Fibroblast of the aortic adventitia (primary cell): ENCODE measurements at places on chromosomes 2 and 18.

- peak; percentile 22 for DNase-seq
These were observed 170.9 kb downstream of the INHBB start for GRCh38 chr2:120516679-120517314.

DNA sequence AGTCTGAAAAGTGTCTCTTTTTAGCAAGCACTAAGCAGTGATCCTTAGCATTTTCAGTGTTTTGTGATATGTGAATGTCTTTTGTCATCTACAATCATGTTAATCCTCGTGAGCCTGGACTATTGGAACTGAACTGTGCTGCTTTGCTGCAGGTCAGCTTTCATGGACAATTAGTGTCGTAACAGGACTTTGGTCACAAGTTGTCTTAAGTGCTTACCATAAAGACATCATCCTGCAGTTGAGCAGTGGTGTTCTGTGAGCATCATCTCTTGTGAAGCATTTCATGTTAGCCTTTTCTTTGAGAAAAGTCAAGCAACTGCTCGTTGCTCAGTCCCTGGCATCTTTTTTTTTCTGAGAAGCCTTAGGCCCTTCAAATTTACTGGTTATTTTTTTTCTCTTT lies 135.9 kb downstream of the ZNF407 start:
- no peak for DNase-seq

DNA sequence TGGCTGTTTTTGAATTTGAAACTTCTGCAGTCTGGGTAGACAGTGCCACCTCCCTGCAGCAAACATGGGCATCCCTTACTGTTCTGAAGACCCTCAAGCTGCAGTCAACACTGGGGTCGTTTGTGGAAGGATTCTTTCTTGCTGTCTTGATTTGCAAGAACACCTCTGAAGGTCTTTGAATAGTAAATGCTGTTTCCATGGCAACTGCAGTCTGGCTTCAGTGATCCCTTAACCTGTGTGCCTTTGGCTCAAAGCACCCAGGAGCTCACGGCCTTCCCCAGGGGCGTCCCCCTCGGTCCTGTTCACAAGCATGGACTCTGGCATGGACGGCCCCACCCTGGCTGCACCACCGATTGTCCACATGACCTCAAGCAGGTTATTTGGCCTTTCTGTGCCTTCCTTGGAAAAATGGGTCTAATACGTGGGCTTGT lies 38.3 kb downstream of the LRRFIP1 start:
- DNase-seq, result no peak

GRCh38 chr2:169528271-169528701 lies 18.8 kb downstream of the KLHL41 start:
- peak; percentile 62 for DNase-seq
